ENCODE measurements at places on chromosomes 7 and 10.

DNA sequence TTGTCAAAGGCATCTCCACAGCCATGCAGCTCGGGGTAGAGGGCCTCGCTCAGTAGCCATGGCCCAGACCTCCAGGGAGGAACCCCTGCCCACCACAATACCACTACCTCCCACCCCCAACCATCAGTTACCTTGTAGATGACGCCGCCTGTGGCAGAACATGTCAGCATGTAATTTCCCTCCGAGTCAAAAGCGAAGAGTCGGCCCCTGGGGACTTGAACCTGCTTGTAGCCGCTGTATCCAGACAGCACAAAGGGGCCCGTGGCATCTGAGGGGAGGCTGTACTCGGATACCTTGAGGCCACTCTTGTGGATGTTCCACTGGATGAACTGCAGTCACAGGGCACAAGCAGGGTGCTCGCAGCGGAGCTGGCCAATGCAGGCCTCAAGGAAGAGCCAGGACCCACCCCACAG lies 16.3 kb upstream of the CYREN start:
- ATAC-seq: peak; percentile 60

- ATAC-seq: no peak
These were observed 86.6 kb downstream of the TCF7L2 start for GRCh38 chr10:113036619-113037018.

DNA sequence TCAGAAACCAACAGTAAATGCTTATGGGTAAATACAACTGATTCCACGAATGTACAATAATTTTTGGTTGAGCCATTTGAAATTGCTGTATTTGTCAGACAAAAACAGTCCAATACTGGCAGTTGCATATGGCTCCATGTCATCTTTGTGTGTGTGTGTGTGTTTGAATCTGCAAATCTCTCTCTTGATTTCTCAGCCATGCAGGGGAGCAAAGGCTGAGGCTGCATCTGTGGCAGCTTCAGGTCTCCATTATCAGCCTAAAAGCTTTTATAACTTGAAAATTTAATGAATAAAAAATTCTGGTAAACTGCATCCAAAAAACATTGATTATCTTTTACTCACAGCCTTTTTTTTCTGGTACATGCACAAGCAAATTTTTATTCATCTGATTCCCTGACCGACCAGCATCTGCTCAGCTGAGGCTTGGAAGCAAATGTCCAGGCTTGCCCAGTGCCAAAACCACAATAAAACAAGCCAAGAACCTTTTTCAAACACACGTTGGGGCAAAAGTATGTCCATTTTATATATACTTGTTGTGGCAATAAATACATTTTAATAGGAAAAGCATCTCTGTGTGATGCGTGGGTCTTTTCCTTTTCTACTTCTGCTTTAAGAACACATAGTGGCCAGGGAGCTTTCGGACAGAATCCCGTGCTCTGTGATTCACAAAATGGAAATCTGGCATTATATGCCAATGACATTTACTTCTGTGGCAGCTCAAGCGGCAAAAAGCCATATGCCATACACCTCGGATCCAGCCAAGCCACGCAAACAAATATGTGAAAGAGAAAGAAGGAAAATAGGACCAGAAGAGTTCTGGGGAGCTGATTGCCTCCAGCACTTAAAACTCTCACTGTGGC lies 275.6 kb upstream of the AOAH start:
- no peak for ATAC-seq

GRCh38 chr10:129222436-129222835 lies 244.6 kb upstream of the MGMT start:
- no peak for ATAC-seq

GRCh38 chr10:109219935-109220605 lies 703.2 kb downstream of the XPNPEP1 start:
- ATAC-seq: no peak

DNA sequence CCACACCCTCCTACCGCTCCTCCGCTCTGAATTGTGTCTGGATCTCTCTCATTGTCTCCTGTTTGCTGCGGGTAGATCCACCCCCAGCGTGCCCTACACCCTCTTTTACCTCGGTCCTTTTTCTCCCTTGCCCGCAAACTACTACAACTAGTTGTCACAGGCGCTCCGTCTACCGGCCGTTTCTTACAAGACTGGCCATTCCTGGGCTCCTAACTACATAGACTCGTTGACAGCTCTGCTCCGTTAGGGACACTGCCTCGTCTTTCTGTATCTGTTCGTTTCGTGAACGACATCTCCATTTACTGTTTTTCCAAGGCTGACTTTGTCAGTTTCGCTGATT lies 786 bp downstream of the TAF3 start:
- ATAC-seq: no peak

Measured in activated CD4-positive, CD25-positive, alpha-beta regulatory T cell treated with anti-CD3 and anti-CD28 coated beads, Interleukin-2, amount 50 U/mL, for 24 hours (primary cell).